Fibroblast of skin of abdomen (primary cell): ENCODE measurements at places on chromosomes 5 and 9.
A peak's percentile ranks its signal among the peaks of the same experiment; 100 is the strongest.

GRCh38 chr5:137627293-137627692, 108.6 kb downstream of the KLHL3 start:
- DNase-seq, result no peak

DNA sequence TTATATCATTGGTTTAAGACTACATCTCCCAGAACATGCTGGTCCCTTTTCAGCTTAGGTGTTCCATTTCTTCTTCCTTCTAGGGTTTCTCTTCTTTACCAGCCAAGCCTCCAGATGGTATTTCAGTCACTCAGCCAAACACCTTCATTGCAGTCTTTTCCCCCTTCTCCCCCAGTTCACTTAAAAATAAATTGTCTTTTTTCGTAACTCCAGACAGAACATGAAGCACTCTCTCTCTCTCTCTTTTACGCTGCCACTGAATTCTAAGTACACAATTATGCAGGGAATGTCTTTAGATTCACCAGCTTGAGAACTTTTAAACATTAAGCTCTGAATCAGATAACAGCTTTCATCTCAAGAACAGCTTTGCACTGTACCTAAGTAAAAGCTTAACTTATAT, 419.7 kb upstream of the BRINP1 start:
- DNase-seq, result no peak

DNA sequence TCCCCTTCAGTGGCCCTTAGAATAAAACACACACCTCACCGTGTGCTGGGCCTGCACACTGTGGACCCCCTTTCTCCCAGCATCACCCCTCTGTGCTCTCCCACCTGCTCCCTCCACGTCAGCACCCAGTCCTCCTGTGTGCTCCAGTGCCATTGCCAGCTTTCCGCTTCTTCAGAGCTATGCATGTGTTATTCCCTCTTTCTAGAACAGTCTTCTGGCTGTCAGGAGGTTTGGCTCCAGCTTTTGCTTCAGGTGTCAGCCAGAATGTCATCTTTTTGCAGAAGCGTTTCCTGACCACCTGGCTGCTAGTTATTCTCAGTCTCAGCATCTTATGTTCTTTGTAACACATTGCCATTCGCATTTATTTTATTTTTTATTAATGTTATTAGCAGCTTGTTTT, 119.7 kb downstream of the TLE4 start:
- no peak for DNase-seq

GRCh38 chr9:110575945-110576344, 3.6 kb downstream of the SVEP1 start:
- no peak for DNase-seq

GRCh38 chr9:129574911-129575585, 45.9 kb downstream of the C9orf50 start:
- DNase-seq, result peak; percentile 53

DNA sequence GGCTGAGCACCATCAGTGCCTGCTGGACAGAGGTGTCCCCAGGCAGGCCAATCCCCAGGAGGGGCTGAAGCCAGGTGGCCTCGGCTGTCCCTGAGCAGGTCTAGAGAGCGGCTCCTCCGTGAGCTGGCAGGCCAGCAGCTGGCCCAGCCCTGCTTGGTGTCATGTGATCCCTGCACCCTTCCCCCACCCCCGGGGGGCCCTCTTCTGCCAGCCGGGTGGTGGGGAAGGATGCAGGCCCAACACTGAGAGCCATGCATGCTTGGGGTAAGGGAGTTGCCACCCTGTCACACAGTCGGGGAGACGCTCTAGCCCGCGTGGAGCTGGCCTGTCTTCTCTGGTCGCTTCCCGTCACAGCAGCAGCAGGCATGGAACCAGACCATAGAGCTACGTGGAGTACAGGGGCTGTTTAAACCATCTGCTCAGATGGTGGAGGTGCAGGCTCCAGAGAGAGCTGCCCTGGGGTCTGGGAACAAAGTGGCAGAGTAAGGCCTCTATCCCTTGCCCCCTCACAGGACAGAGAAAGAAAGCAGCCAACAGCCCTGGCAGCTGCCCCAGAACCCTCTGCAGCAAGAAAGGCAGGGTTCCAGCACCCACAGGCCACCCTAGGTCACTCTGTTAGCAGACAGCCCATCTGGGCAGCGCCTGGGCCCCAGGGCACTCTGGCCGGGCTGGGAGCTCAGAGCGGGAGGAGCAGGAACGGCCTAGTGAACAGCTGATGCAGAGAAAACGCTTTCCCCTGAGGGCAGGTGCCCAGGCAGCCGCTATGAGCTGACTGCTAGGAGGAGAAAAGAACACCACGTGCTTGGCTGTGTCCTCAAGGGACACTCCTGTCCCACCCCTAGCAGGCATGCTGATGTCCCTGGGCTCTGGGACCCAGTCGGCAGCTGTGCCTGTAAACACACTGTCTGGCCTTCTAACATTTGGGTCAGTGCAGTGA, 6.8 kb downstream of the RALGDS start:
- DNase-seq, result no peak

GRCh38 chr5:134041570-134042411, 37.0 kb upstream of the VDAC1 start:
- DNase-seq, result no peak

DNA sequence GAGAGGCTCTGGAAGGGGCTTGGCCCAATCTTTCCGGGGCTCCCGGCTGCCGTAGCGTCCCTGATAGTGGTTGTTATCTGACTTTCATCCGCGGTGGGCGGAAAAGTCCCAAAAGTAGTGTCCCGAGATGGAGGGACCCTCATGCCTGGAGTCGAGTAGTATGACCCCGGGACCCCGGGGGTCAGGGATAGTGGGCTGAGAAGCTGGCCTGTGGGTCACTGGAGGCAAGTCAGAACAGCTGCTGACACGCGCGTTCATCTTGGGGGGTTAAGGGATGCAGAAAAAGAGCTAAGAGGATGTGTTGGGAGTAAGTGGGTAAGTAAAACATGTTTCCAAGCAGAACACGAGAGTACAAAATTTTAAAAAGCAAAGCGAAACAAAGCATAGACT, 123.4 kb downstream of the TMEM161B start:
- DNase-seq, result no peak

DNA sequence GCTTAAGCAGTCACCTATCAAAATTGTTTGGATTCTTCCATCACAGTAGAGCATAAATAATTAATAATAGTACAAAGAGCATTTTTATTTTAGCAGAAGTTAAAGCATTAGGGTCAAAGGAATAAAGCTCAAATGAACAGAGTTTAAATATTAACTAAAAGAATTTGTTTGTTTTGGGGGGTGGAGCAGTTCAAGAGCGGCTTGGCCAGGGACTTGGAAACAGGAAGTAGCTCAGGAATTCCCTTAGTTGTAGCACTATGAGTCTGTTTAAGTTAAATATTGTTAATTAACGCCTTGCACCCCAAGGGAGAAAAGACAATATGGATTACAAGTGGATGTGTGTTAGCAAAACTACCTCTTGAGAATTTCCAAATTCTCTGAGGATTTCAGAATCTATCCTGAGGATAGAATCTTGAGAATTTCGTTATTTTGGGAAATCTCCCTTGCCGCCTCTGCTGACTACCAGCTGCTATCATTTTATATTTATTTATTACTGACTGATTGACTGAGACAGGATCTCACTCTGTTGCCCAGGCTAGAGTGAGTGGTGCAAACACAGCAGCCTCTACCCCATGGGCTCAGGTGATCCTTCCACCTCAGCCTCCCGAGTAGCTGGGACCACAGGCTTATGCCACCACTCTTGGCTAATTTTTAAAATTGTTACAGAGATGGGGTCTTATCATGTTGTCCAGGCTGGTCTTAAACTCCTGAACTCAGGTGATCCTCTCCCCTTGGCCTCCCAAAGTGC, 96.7 kb upstream of the CHD1 start:
- no peak for DNase-seq

- DNase-seq, result peak; percentile 53
Measured at GRCh38 chr5:65268525-65268924, 213.2 kb downstream of the ADAMTS6 start.

DNA sequence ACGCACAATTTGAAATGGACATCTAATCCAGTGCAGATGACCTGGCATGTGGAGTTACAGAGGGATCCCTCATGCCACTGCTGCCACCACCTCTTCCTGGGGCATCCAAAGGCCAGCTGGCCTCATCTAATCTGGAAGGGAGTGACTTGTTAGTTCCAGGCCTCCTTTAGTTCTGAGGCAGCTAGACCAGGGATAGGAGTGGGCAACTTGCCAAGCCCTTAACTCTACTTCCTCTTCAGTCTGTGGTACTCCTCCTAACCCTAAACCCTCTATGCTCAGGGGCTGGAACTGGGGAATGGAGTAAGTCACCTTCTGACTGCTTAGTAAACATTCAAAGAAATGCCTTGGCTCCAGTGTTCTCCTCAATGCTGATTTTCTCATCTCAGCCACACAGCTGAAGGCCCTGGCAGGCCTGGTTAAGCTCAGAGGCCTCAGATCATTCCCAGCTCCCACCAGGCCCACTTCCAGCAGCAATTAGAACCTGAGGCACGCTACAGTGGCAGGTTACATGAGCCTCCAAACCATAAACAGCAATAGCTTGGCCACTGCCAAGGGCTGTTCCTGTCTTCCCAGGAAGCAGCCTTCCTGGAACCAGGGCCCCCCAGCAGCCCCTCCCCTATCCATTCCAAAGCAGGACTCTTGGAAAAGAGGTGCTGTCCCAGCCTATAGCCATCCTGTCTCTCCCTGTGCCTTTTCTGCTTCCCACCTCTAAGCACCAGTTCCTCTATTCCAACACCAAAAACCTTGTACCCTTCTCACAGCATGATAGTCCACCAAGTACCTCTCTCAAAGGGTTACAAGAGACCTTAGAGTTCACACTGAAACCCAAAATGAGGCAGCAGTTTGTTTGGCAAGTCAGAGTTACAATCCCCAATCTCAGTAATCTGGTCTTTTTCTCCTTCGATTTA, 2.0 kb downstream of the EIF4EBP3 start:
- DNase-seq, result no peak

GRCh38 chr9:88065619-88066018, 72.7 kb downstream of the SPATA31C2 start:
- DNase-seq, result no peak

DNA sequence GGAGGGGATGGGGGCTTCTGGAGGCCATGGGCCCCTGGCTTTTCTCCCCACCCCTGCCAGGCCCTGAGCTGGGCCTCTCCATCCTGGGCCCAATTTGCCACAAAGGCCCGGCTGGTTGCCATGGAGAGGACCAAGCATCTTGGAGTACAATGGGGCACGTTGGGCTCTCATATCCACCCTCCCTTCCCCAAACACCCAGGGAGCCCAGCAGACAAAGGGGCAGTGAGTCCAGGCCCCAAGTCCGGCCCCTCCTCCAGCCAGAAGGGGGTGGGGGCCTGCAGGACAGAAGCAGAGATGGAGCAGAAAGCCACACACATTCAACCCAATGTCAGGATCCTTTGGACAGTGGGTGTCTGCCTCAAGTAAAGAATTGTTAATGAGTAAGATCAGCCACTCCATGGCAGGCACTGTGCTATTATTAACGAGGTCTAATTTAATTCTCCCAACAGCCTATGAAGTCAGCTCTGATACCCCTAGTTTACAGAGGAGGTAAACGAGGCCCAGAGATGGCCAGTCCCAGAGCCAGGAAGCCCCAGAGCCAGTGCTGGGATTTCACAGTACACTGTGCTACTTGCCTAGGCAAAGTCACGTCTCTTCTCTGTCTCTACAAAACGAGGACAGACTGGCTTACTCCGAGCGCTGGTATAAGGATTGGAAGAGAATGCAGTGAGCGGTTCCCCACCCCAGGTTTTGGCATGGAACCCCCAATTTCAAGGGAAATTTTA, 2.3 kb downstream of the CRB2 start:
- no peak for DNase-seq

GRCh38 chr9:6186691-6187090, 28.9 kb upstream of the IL33 start:
- DNase-seq, result no peak

DNA sequence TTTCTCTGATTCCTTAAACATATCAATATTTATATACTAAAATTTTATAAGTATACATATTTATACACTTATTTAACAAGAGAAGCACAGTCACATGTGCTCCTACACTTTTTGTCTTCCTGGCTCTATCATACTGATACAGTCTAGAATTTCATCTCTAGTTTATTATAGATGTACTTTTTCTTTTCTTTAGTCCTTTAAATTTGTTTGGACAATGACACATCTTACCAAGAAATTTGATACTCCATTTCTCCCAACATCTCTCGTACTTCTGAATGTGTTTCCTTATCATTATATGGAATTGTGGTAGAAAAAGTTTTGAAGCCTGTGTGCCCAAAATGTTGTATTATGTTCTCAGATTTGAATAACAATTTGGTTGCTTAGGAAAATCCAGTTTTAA, 104.6 kb downstream of the DMRT2 start:
- DNase-seq, result no peak

GRCh38 chr9:106432631-106433030, 430.3 kb upstream of the ZNF462 start:
- DNase-seq, result no peak

DNA sequence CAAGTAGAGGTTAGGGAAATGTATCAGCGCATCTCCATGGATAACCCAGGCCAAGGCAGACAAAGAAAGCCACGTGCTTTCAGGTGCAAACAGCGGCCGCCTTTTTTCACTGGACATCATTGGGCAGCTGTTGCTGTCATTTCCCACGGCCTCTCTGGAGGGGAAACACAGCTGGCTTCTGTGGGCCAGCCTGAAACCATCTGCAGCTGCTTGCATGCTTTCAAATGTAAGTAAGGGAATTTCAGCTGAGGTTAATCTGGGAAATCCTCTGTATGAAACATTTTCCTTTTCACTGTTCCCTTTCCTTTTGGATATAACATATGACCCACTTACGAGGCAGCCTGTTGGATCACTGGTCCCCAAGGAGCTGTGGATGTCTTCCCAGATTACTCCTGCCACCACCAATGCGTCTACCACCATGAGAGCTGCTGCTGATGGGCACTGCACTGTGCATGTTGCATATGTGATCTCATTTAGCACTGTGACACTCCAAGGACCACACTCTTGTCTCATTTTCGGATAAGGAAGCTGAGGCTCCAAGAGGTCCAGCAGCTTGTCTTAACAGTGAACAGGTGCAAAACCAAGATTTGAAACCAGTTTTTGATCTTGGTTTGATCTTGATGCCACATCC, 106.3 kb downstream of the C9orf152 start:
- no peak for DNase-seq

DNA sequence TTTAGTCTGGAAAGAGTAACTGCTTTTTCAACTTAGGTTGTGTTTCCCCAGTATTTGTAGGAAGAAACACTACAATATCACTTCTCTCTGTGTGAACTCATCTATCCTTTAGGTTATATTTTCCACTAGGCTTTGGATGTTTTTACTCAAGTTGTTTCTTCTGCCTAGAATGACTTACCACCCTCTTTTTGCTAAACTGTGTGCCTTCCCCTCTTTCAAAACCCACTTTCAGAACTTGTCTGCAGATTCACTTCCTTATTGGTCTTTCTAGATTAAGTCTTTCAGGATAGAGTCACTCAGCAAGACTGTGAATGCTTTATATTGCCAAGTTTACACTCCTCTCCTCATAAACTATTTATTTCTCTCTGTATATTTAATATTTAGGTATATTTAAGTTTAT, 14.2 kb upstream of the CAST start:
- no peak for DNase-seq
